ENCODE measurements at places on chromosomes 3 and 15. TPM values are rescaled to one million over a fixed set of nuclear protein-coding genes. Genes with fewer than 3 reads are reported as not detected.
A peak's percentile ranks its signal among the peaks of the same experiment; 100 is the strongest.

The RASGRP1 gene
- 0.94 TPM for total RNA-seq

The CP gene
- total RNA-seq, result 4.5 TPM

- DNase-seq, result no peak
These were observed 13.0 kb upstream of the BTLA start for GRCh38 chr3:112512320-112512719.

GRCh38 chr3:18703798-18704197, 278.7 kb upstream of the SATB1 start:
- DNase-seq, result no peak

The STARD9 gene
- 5.3 TPM for total RNA-seq

The LRRIQ4 gene
- total RNA-seq, result not detected

DNA sequence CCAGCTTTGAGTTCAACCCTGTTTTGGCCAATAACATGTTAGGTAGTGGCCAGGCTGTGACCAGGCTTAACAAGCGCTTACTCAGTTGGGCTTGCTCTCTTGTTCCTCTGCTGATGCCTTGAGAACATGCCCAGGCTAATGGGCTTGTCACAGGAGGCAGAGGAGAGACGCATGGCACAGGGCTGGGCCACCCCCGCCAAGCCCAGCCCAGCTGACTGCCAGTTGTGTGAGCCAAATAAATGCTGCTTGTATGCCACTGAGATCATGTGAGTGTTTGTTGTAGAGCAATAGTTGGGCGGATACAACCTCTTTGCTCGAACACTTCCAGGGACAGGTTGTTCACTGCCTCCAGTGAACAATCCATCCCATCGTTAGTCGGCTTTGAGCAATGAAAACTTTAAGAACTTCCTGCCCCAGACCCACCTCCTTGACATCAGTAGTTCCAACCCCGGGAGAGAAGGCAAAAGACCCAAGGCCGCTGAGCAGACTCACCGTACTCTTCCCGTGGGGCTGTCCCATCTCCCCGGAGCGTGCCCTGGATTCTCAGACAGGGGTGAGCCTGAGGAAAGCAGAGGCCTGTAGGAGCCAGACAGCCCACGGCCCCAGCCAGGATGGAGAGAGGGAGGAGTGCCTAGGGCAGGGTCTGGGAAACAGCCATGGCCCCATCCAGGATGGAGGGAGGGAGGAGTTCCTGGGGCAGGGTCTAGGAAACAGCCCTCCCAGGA, 4.1 kb downstream of the PLA2G4F start:
- DNase-seq, result peak; percentile 19

The ATP10A gene
- 0.61 TPM for total RNA-seq

GRCh38 chr15:45133561-45133920, 3.7 kb downstream of the DUOX1 start:
- no peak for DNase-seq

The ISLR gene
- 9.1 TPM for total RNA-seq

GRCh38 chr3:37571269-37571668, 290.4 kb upstream of the CTDSPL start:
- no peak for DNase-seq

- no peak for DNase-seq
These were observed 2.4 kb downstream of the ATP1B3 start for GRCh38 chr3:141878817-141879216.

DNA sequence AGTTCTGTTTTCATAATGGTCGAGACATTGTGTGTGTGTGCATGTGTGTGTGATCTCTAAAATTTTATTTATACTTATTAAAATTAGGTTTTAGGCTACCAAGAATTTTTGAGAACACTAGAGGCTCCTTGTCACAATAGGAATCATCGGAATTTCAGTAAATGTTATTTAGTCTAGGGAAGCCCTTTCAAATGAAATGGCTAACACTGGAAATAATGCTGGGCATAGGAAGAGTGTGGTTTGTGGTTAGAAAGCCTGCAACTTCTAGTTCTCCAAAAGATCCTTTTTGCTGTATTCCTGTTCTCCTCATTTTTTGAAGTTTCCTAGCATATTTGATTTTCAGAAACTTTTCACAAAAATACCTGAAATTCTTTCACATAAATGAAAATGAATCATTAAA, 92.5 kb upstream of the MBNL1 start:
- DNase-seq, result no peak

GRCh38 chr15:76799760-76800159, 105.4 kb downstream of the SCAPER start:
- DNase-seq, result no peak

DNA sequence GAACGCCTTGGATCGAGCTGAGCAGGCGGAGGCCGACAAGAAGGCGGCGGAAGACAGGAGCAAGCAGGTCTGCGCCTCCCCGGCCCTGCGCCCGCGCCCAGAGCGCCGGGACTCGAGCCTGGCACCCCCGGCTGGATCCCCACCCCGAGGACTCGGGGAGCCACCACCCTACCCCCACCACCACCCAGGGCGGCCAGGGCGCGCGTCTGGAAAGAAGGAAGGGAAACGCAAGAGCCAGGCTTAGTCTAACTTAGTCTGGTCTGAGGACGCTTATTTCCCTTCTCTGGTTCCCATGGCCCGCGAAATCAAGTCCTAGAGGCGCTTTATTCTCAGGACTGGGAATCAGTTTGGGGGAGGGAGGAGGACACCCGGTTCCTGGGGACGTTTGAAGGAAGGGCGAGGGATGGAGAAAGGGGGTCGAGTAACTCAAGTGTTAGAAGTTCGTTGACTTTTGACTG, 359 bp downstream of the TPM1 start:
- DNase-seq, result no peak

DNA sequence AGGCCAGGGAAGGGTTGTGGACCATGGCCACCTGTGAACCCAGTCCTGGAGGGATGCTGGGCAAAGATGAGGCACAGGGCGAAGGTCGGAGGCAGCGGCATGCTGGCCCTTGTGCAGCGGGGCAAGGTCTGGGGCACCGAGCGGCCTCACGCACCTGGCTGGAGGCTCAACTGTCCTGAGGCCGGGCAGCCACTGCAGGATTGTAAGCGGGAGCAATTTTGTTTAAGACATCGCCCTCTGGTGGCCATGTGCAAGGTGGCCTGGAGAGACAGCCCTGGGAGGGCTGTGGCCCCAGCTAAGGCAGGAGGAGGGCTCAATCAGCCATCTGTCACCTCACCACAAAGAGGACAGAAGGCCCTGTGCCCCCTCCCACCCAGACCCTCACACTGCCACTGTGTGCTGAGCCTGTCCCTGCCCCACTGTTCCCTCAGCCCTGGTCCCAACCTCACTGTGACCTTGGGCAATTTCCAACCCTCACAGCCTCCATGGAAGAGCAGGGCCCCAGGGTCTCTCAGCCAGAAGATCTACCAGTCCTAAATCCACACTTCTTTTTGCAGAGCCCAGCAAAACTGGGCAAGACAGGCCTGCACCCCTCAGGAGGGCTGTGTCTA, 46.2 kb downstream of the TPRA1 start:
- DNase-seq, result peak; percentile 68

The HRH1 gene
- total RNA-seq, result 0.83 TPM

DNA sequence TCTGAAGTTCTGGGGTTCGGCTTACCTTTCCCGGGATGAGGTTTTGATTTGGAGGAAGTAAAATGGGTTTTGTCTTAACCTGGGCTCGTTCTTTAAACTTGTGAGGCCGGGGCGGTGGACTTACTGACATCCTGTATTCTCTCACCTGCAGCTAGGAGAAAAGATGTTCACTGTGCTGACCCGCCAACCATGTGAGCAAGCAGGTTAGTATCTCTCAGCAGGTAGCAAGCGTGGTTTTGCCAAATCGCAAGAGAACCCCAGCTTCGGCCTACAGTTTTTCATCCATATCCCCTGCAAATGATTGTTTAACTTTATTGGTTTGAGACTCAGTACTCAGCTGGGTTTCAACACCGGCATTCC, 891 bp downstream of the ENTPD3 start:
- DNase-seq, result no peak
